ENCODE measurements at places on chromosomes 16 and 17.

GRCh38 chr17:42405963-42406495, 17.0 kb downstream of the CAVIN1 start:
- DNase-seq: peak; percentile 65

- no peak for DNase-seq
Observed at GRCh38 chr16:31456988-31457360, 2.3 kb upstream of the ARMC5 start.

DNA sequence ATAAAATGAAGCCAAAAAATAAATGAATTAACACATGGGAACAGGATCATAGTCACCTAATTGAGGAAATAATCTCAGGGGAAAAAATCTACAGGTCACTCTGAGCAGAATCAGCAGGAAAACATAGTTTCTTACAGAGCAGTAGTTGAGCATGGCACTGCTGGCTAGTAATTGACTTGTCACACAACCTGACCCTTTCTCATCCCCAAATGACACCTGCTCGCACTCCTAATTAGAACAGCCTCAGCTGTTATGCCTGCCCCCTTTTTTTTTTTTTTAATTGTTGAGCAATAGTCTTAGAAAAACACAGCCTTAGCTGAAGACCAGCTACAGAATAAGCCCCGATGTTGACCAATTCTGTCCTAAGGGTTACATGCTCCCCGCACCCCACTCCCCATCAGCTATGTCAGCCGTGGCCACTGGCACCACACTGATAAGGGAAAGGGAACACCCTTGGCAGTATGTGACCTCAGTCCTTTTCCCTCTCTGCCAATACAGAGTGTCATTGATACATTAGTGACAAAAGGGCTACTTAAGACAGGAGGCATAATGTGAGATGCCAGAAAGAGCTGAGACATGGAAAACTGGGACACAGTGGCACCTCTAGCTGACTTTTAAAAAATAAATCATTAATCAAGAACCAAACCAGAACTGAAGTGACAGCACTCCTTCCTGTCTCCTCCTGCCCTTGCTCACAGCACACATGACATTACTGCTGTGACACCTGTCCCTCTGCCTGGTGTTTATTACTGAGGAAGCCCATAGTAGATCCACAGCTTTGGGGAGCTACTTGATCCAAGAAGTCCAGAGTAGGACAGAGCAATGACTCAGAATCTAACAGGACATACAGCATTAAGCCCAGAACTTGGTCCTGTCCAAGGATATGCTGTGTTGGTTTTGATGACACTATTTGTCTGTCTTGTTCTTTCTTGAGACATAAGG, 41.7 kb downstream of the WDR59 start:
- DNase-seq: no peak

DNA sequence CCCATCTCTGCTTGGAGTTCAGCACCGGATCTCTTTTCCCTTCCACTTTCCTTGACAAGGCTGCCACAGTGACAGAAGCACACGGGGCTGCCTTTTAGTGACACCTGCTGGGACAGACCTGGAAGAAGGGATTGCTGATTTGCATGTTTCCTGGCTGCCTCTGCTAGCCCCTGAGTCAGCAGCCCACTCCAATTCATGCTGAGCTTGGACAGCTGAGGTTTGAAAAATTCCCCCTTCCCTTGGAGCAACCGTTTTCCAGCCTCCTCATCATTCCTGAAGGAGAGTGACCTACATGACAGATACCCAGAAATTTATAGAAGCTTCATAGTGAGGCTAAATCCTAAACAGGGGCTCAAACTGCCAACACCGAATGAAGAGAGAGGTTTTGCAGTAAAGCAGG, 18.8 kb upstream of the RBL2 start:
- no peak for DNase-seq

GRCh38 chr16:12661656-12662172, 142.0 kb downstream of the CPPED1 start:
- no peak for DNase-seq

DNA sequence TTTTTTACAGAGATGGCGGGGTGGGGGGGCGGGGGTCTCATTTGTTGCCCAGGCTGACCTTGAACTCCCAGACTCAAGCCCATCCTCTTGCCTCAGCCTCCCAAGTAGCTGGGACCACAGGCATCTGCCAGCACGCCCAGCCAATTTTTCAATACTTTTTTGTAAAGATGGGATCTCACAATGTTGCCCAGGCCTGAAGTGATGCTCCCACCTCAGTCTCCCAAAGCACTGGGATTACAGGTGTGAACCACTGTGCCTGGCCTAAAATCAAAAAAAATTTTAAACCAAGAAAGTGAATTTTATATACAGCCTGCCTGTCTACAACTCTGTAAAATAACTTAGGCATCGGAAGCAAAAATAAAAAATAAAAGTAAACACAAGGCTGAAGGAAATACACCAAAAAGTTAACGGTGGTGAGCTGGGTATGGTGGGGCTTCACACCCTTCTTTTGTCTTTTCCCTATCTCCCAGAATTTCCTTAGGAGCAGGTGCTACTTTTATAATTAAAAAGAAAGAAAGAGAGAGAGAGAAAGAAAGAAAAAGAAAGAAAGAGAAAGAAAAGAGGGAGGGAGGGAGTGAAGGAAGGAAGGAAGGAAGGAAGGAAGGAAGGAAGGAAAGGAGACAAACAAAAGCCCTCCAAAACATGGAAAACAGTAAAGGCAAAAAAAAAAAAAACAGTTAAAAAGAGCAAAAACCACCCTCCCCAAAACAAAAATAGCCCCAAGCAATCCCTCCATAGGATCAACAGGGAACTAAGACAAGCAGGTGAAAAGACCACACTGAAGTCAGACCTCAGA, 51.4 kb downstream of the TBC1D16 start:
- DNase-seq: no peak

- DNase-seq: no peak
Observed at GRCh38 chr17:10744501-10745000, 14.7 kb upstream of the TMEM220 start.

GRCh38 chr16:48434653-48435317, 49.6 kb upstream of the SIAH1 start:
- peak; percentile 67 for DNase-seq

DNA sequence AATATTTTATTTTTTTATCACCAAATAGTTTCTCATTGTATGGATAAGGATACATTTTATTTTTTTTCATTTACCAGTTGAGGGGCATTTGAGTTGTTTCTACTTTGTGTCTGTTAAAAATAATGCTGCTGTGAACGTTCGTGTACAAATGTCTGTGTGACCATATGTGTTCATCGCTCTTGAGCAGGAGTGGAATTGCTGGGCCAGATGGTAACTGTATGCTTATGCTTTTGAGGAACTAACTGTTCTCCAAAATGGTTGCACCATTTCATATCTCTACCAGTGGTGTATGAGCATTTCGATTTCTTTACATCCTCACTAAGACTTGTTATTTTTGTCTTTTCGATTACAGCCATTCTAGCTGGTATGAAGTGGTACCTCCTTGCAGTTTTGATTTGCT, 212.5 kb upstream of the N4BP1 start:
- no peak for DNase-seq

DNA sequence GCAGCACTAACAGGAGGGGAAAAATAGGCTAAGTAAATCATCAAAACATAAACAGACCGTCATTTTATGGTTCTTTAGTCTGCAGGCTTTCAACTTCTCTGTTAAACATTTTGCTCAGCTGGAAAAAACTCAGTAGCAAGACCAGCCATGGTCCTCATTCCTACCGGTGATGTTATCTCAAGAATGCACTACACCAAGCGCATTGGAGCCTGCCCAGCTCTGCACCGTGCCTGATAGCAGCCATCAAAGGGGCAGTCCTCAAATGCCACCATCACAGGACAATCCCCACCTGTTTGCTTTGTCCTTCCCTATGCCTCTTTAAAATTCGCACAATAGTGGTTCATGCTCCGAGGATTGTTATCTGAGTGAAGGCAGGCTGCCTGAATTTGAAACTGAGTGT, 181.5 kb upstream of the MON1B start:
- no peak for DNase-seq

- no peak for DNase-seq
Observed at GRCh38 chr17:77107506-77108433, 33.0 kb upstream of the SEC14L1 start.

DNA sequence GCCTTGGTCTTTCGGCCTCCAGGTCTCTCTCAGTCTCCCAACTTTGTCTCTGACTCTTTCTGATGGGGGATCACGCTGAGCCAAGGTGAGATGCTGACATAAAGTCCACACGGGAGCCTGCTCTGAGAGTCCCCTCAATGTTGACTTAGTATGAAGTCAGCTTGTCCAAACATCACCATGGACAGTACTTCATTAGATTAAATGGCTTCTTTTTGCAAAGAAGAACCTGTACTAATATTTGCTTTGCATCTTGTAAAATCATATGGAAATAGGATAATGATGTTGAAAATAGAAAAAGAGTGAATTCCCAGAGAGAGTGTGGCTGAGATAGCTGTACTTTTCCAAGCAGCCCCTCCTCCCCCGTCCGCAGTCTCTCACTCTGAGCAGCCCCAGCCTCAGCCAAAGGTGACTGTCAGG, 56.7 kb upstream of the SIAH1 start:
- DNase-seq: no peak

- no peak for DNase-seq
Observed at GRCh38 chr17:43125967-43126910, 1.1 kb upstream of the BRCA1 start.

- peak; percentile 40 for DNase-seq
Observed at GRCh38 chr17:47615766-47616424, 33.8 kb upstream of the KPNB1 start.

GRCh38 chr16:48911700-48912099, 301.7 kb upstream of the N4BP1 start:
- no peak for DNase-seq

DNA sequence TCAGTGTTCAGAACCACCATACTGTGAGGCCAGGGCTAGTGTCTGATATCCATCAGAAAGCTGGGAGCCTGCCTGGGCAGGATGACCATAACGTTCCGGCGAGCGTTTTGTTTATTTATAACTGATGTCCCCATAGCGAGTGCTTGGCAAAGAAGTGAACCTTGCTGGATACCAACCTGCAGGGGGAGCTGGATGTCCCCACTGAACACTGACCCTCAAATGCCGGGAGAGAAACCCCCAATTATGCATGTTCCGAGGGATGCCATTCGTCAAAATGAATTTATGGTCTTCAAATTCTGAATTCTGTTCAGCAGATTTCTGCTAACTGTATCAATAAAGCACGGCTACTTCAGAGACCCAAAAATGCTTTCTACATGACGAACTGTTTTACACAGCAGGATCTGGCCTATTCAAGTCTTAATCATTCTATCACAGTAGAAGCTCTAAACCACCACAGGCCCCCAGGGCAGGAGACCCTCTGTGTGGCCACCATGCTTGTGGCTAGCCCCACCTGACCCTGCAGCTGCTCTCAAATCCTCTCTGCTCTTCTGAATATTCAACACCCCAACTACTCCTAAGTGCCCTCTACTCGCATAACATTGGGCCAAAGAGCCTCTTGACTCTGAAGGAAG, 15.2 kb downstream of the MED24 start:
- DNase-seq: no peak

- DNase-seq: no peak
Observed at GRCh38 chr16:71807905-71808592, 585 bp downstream of the AP1G1 start.

- DNase-seq: no peak
Observed at GRCh38 chr16:82638095-82638798, 11.5 kb downstream of the CDH13 start.

DNA sequence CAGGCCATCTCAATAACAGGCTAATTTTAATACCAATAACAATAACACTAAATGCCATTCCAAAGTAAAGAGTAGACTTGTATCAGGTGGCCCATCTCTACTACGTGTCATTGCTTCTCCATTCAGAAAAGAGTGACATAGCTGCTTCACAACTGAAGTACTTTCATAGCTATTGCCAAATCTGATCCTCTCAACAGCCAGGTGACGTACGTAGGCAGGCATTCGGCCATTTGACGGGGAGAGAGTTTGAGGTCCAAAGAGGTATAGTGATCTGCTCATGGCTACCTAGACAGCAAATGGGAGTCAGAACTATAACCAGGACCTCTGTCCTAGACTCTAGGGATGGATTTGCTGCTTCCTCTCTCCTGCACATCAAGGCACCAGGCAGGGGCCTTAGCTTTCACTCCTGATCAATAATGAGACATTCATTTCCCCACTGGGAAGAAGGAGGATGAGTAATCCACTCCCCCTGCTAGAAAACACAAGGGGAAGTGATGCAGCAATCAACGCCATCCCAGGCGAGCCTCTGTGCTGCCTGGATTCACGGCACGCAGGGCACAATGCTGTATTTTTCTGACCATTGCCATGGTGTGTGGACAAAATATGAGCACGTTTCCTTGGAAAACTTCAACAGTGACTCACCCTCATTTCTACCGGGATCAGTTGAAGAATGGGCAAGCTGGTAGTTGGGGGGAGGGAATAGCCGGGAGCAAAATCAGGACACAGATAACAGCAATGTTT, 80.9 kb downstream of the SPACA3 start:
- DNase-seq: no peak

DNA sequence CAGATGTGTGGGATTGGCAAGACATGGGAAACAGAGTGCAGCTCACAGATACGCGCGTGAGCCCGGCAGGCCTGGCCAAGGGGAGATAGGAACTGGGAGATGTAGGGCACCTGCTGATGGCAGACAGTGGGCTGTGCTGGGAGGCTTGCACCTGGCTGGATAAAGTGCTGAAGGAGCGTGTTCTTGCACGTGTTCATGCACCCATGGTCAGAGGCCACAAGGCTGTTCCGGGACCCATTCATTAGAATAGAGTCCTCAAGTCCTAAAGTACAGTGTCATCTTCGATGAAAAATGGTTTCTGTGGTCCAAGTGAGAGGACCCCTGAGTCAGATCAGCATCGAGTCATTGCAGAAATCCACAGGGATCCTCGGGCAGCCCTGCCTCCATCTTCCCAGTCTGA, 236.4 kb downstream of the CCDC182 start:
- DNase-seq: no peak

GRCh38 chr16:84109598-84110335, 7.0 kb downstream of the MBTPS1 start:
- DNase-seq: no peak

DNA sequence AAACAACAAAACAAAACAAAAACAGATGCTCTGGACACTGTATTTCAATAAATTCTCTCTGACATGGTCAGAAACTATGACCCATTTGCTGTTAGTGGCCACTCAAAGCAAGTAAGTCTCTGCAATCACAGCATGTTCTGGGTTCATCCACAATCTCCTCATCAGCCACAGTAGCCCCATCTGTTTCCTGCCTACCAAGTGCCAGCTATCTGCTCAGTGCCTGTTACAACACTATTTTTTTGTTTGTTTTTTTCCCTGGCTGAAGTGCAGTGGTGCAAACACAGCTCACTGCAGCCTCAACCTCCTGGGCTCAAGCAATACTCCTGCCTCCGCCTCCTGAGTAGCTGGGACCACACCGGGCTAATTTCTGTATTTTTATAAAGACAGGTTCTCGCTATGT, 137.9 kb downstream of the SOX9 start:
- DNase-seq: no peak

DNA sequence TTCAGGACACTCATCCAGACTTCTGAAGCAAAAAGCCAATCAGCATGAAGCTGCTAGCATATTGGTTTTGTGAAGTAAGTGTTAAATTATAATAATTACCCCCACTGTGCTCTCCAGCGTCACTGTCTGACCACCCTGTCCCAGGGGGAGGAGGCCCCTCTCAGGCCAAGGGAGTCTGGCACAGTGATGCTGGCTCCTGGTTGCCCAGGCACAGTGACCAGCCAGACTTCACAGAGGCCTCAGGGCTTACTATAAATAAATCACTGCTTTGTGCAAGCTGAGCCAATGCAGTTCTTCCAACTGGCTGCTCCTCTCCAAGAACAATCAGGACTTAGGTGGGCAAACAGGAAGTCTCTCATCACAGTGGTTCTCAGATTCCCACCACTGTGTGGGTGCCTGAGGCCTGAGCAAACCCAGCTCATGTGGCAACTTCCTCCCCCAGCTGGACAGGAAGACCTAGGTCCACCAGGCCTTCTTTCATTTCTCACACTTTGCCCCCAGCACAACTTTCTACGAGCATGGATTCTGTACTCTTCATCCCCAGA, 1.7 kb upstream of the DBNDD1 start:
- no peak for DNase-seq

Data from CD14-positive monocyte (primary cell).